ENCODE measurements at places on chromosomes 4 and X. TPM values are rescaled to one million over a fixed set of nuclear protein-coding genes. Genes with fewer than 3 reads are reported as not detected.

DNA sequence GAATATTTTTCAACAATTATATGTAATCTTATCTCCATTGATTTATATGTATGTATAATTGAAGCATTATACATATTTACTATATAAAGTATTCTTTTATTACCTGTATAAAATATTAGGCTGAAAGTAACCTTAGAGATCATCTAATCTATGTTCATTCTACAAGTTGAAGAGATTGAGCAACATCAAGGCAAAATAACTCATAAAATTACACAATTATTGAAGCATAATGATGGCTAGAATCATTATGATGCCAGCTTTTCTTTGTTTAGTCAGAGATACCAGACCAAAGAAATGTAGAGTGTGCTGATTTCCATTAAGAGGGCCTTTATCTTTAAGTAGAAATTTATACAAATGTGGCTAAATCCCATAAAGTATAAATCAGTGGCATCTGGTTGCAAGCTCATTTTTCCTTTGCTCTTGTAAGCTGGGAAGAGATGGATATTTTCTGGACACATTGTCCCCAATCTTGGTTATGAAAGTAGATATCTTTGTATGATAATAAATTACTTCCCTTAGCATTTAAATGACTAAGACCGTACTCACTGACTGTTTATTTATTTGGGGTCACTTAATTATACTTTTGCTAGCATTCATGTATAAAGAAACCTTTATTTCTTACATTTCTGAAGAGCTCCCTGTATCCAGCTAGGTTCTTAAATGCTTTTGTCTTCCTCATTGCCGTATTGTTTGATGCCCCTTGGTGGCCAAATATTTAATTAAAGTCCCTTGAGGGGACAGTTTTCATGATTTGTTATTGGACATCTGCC, 339.8 kb downstream of the PCDH7 start:
- no peak for DNase-seq

DNA sequence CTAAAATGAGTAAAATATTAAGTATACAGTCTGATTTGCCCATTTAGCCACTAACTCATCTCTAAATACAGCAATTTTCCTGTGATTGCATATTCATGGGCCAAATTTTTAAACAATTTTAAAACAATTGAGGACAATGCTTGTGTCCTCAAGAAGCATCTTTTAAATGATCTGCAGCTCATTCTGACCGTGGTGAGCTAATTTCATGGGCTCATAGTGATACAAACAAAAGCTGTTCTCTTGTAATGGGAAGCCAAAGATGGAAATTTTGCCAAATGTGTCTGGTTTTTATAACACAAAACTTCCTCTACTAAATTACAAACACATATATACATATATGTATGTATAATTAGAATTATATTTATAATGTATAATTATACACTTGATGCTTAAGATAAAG, 39.7 kb downstream of the HMGB2 start:
- DNase-seq, result no peak

TMPRSS11A gene
- not detected for total RNA-seq

SAGE1 gene
- total RNA-seq, result 0.03 TPM

MAGEA2 gene
- 3.5 TPM for total RNA-seq
